ENCODE measurements at places on chromosomes 2 and 18.

- DNase-seq: no peak
Measured at GRCh38 chr18:36075862-36076587, 8.7 kb upstream of the RPRD1A start.

DNA sequence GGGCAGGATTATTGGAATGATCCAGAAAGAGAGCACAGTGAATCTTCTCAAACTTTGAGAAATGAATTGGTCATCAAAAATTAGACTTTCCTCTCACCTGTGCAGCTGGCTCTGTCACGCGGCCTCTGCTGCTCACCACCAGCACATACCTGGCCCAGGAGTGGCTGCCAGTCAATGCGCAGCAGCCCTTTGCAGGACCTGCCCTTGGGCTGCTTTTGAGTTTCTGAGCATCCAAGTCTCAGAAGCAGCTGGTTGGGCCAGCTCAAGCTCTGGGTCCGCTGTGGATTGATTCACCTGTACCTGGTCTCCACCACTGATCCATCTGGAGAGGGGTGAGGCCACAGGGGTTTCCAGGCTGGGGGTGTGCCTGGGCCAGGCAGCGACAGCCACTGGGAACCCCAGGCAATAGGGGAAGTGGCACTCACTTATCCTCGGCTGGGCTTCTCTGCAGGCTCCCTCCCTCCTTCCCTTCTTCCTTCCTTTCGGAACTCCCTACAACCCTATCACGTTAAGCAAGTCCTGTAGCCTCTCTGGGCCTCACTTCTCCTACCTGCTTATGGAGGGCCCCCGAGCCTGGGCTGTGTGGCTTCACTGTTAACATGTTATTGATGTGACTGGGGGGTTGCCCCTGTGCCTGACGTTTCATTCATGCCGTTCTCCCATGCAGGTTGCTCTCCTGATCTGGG, 48.1 kb downstream of the SH3BP4 start:
- no peak for DNase-seq

GRCh38 chr2:195647302-195647701, 9.7 kb upstream of the SLC39A10 start:
- no peak for DNase-seq

- DNase-seq: no peak
Measured at GRCh38 chr2:175621821-175622220, 380.2 kb downstream of the LNPK start.

- no peak for DNase-seq
Measured at GRCh38 chr2:36059691-36060090, 295.9 kb upstream of the CRIM1 start.

GRCh38 chr2:175630280-175631244, 371.5 kb downstream of the LNPK start:
- no peak for DNase-seq

DNA sequence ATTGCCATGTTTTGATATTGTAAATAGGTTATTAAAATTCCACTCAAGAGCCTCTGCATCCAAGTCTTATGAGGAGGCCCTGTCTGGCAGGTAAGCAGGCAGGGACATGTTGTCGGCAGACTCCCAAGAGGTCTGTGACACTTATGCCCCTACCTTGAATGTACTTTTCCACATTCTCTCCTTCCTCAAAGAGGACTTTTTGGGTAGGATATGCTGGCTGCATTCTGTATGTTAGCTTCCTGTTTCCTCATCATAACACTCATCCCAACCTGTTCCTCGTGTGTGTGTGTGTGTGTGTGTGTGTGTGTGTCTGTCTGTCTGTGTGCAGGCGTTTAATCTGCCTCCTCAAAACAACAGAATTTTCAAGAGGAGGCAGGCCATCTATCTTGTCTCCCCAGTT, 75.3 kb downstream of the USP40 start:
- no peak for DNase-seq

DNA sequence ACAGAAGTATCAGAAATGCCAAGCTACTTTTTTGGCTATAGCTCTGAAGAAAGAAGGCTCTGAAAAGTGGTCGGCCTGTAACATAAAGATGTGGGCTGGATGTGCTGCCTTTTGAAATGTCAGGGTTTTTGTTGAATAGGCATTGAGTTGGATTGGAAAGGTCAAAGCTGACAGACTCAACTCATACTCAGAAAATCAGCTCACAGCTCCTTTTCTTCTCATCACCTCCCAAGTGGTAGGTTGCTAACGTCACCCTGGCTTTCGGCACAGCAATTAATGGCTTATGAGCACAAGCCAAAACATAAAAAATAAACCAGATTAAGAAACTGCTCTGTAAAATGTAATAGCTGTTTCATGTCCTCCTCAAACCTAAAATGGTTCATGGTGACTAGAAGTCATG, 68.3 kb downstream of the KCNF1 start:
- DNase-seq: no peak

DNA sequence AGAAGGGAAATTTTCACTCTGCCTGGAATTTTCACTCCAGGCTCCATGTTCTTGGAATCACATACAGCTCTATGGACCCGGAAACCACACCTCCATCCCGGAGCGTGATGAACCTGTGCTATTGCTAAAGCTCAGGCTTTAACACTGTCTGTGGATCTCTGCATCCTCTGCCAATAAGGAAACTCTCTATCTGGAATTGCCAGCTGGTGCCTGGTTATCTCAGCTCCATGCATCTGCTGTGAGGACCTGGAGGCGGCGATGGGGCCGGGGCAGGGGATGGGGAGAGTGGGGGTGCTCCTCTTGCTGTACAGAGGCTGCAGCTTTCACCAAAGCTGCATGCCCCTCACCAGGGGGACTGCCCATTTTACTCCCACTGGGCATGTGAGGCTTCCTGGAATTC, 754.0 kb upstream of the SOX11 start:
- no peak for DNase-seq

GRCh38 chr18:24317370-24317769, 80.3 kb downstream of the OSBPL1A start:
- no peak for DNase-seq

- no peak for DNase-seq
Measured at GRCh38 chr2:109301746-109302145, 172.7 kb downstream of the SH3RF3 start.

GRCh38 chr2:85753525-85754312, at the start of gene ATOH8:
Gene ATOH8 (plus strand): TSS chr2:85753991. CDS start chr2:85754190, 199 bp downstream.
- peak; percentile 16 for DNase-seq

- no peak for DNase-seq
Measured at GRCh38 chr2:197675711-197676188, 363 bp upstream of the RFTN2 start.

DNA sequence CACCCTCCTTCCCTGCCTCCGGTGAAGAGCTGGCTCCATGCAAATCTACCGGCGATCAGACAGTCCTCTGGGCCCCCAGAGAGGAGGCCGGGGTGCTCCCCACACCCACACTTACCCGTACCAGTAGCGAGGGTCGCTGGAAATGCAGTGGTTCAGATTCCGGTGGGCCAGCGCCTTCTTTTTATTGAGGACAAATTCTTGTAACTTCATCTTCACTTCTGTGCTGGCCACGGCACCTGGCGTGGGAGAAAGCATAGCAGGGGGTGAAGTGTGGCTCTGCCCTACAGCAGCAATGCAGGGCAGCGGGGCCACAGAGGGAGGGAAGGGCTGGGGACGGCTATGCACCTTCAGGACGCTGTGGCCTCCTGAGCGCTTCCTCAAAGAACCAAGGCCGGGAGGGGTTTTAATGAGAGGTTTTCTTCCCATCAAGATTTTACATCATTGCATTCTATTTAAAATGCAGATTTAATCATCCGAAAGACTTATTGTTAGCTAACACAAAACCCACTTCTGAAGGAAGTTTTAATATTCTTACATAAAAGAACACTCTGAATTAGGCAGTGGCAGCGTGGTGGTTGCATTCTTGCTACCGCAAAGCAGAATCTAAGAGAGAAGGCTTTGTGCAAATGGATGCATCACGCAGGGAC, 237.0 kb downstream of the HDAC4 start:
- no peak for DNase-seq

- no peak for DNase-seq
Measured at GRCh38 chr18:62663731-62664336, 51.5 kb upstream of the PHLPP1 start.

DNA sequence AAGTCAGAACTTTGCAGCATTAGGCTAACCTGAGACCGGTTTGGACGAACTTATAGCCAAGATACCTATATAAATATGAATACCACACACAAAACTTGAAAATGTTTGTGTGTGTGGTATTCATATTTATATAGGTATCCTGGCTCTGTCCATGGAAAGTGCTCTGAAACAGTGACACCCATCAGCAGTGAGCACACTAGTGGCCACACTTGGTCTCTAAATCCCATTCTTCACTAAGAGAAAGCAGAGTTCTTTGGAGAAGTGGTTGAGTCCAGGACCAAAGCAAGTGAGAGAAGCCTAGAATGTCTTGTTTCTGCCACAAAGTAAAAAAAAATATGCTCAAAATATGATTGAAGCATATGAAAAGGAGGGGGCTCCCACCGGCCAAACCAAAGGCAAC, 146.5 kb downstream of the TWIST2 start:
- DNase-seq: no peak

GRCh38 chr2:55159037-55159651, 72.9 kb downstream of the CLHC1 start:
- DNase-seq: no peak

GRCh38 chr2:134245340-134245984, 8.4 kb upstream of the MGAT5 start:
- DNase-seq: peak; percentile 76

DNA sequence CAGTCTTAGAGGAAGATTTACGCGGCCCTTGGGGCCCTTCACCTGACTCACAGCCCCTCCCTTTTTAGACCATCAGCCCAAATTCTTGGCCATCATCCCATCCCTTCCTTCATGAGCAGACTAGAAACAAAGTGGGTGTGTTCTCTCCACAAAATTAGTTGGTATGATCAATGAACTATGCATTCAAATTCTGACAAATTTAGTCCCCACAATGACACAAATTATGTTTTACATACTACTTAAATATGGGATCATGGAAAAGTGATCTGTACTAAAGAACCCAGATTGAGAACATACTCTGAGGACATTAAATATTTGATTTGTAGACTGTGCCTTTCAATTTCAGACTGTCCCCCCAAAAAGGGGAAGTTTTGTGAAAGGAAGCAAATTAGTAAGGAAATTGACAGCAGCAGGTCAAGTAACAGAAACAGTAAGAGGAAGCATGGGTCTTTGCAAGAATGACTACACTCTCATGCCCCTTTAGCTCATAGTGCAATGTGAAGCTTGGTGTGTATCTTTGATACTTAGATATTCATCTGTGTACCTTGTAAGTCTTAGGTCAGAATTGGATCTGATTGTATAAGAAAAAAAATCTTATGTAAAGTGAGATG, 2.2 kb upstream of the MAPRE2 start:
- DNase-seq: no peak

GRCh38 chr2:72583376-72583775, 242.5 kb downstream of the EXOC6B start:
- DNase-seq: no peak

GRCh38 chr2:705971-706511, 28.8 kb upstream of the TMEM18 start:
- DNase-seq: no peak

GRCh38 chr2:207601774-207602173, 23.4 kb downstream of the METTL21A start:
- no peak for DNase-seq

- no peak for DNase-seq
Measured at GRCh38 chr2:177422271-177422670, 29.7 kb downstream of the AGPS start.

GRCh38 chr2:122595065-122595464, 839.6 kb downstream of the TSN start:
- DNase-seq: no peak

GRCh38 chr2:54709336-54709809, 14.1 kb upstream of the EML6 start:
- DNase-seq: no peak

DNA sequence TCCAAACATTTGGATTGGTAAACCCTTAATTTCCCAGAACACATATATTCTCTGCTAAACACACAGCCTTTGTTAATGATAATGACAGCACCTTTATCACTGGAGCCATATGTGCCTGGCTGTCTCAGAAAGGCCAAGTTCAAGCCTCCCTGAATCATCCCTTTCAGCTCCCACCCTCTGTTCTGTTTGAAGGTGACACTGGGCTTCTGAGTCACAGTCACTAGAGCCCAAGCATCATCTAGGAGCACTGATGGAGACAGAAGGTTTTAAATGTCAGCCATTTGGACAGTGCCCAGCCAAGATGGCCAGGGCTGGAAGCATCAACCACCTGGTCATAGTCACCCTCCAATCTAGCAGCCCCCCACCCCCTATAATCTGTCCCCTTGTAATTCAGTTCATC, 80.6 kb downstream of the NRP2 start:
- DNase-seq: no peak

DNA sequence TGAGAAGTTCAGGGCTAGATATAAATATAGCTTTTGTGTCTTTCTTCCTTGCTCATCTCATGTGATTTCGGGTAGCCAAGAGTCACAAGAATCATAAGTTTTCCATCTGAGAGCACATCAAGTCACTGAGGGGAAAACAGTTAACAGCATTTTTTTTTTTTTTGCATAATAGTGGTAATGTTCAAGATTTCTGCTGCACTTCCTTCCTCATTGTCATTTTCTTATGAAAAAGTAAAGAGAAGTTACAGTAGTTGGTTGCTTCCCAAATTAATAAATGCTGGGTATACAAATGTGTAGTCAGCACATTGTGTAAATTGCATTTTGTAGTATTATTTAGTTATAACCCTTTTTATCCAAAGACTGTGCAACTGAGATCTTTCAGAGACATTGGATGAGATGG, 93.6 kb downstream of the ZEB2 start:
- DNase-seq: no peak

- no peak for DNase-seq
Measured at GRCh38 chr2:126880324-126880723, 18.4 kb upstream of the TEX51 start.
